ENCODE measurements at places on chromosomes 3 and 15. TPM values are rescaled to one million over a fixed set of nuclear protein-coding genes. Genes with fewer than 3 reads are reported as not detected.

The FSTL1 gene
- total RNA-seq = 1.7 TPM

DNA sequence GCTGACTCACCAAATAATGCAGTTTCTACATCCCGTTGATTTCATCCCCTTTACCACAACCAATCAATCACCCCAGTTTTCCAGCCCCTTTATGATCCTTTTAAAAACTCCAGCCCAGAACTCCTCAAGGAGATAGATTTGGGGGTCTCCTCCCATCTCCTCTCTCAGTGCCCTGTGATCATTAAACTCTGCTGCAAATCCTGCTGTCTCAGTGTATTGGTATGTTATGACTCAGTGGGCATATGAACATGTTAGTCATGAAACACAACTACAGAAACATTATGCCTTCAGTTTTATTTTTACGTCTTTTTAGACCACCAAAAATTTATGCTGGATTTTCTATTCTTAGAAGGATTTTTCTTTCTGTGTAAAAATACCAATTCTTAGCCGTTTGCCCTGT lies 213.7 kb downstream of the DIPK2A start:
- H3K27ac ChIP-seq = no peak overlapping the region
- no peaks in the 10 kb centered on the region for H3K27me3 ChIP-seq
- peaks cover 5% of the 10 kb centered on the region for H3K4me1 ChIP-seq

The DCLK3 gene
- total RNA-seq = 0.05 TPM

GRCh38 chr3:70539908-70540307 lies 227.5 kb upstream of the MDFIC2 start:
- H3K27ac ChIP-seq = no peak overlapping the region
- H3K36me3 ChIP-seq = no peaks in the 10 kb centered on the region
- no peak for DNase-seq
- H3K4me3 ChIP-seq = no peak overlapping the region
- H3K27me3 ChIP-seq = peaks cover 20% of the 10 kb centered on the region
- H3K4me1 ChIP-seq = peaks cover 5% of the 10 kb centered on the region

- no peak overlapping the region for H3K4me3 ChIP-seq
- H3K36me3 ChIP-seq = no peaks in the 10 kb centered on the region
- peak; percentile 19 for DNase-seq
- H3K4me1 ChIP-seq = no peaks in the 10 kb centered on the region
Measured at GRCh38 chr15:79185199-79185598, 94.6 kb upstream of the RASGRF1 start.

DNA sequence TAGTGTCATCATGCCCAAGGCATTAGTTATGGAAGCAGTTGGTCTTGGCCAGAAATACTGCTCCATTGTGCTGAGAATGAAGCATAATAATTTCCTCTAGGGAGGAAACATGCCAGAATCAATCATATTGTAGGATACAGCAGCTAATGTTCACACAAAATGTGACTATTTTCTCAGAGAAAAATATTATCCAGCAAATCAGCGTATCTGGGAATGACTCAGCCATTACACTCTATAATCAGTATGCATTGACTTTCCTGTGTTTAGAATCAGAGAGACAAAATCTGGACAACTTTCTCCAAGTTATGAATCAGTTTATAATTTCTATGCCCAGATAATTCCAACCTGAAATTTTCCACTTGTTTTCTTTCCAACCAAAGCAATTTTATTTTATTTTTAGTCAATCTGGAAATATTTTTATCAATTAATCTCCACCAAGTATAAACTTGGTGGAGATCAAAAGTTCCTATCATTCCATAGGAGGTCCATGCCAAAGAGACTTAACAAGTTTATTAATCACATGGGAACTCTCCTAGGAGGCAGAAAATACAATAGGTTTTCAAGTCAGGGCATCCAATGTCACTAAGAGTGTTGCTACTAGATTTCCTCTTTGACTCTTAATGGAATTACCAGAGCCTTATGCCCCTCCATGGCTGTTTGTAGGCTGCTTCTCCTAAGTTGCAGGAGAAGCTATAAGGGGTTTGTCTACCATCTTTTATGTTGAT lies 36.4 kb downstream of the SUCNR1 start:
- H3K27me3 ChIP-seq = peaks cover 5% of the 10 kb centered on the region
- H3K27ac ChIP-seq = no peak overlapping the region
- no peak for DNase-seq
- H3K4me1 ChIP-seq = no peaks in the 10 kb centered on the region
- no peaks in the 10 kb centered on the region for H3K36me3 ChIP-seq
- H3K4me3 ChIP-seq = no peak overlapping the region

- H3K36me3 ChIP-seq = no peaks in the 10 kb centered on the region
- H3K27me3 ChIP-seq = no peaks in the 10 kb centered on the region
- DNase-seq = no peak
- H3K27ac ChIP-seq = no peak overlapping the region
Measured at GRCh38 chr3:51719410-51720025, 12.7 kb downstream of the GRM2 start.

The GOLGA6A gene
- 0.53 TPM for total RNA-seq

GRCh38 chr3:182697345-182697919 lies 95.9 kb upstream of the ATP11B start:
- H3K36me3 ChIP-seq = no peaks in the 10 kb centered on the region
- no peak overlapping the region for H3K27ac ChIP-seq
- no peaks in the 10 kb centered on the region for H3K27me3 ChIP-seq
- no peak overlapping the region for H3K4me3 ChIP-seq
- no peak for DNase-seq

GRCh38 chr3:110810356-110810755 lies 261.3 kb upstream of the NECTIN3 start:
- DNase-seq = no peak
- peaks cover 38% of the 10 kb centered on the region for H3K27me3 ChIP-seq
- H3K36me3 ChIP-seq = no peaks in the 10 kb centered on the region
- H3K4me1 ChIP-seq = peaks cover 18% of the 10 kb centered on the region
- H3K27ac ChIP-seq = no peak overlapping the region
- H3K4me3 ChIP-seq = no peak overlapping the region

The PP2D1 gene
- total RNA-seq = not detected

DNA sequence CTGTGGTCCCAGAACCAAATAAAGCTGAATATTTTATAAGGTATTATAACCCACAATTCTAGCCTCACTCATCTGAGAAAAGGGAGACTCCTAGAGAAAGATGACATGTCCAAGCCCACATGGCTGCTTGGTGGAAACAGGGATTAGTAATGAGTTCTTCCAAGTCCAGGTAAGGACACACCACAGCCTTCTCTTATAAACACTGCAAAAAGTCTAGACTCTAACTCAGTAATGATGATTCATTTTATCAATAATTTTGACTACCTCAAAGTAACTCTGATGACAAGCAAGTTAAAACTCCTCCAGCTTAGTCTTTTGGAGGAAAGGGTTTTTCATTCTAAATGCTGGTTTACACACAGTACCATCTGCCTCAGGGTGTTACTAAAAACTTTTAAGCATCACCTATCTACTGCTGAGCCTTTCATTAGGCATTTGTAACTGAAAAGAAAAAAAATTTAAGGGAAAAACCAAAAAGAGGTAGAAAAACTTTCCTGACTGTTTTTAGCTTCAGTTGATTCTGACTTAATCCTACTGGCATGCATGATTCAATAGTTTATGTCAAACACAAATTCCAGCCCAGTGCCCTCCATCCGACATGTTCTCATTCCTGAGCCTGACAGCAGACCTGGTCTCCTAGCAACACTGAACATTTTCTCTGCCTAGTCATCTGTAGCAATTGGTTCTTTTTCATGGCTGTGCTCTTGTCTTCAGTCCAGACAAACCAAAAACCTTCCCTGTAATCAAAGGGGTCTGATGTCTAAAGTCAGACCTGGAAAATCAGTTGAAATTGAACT lies 43.9 kb downstream of the P3H2 start:
- no peak for DNase-seq
- no peaks in the 10 kb centered on the region for H3K4me1 ChIP-seq
- peaks cover 1% of the 10 kb centered on the region for H3K36me3 ChIP-seq
- H3K27ac ChIP-seq = no peak overlapping the region
- no peak overlapping the region for H3K4me3 ChIP-seq

- no peak overlapping the region for H3K27ac ChIP-seq
- no peak overlapping the region for H3K4me3 ChIP-seq
- no peaks in the 10 kb centered on the region for H3K4me1 ChIP-seq
- H3K27me3 ChIP-seq = no peaks in the 10 kb centered on the region
- H3K36me3 ChIP-seq = no peaks in the 10 kb centered on the region
- no peak for DNase-seq
Measured at GRCh38 chr3:77935418-77935817, 895.5 kb downstream of the ROBO2 start.

DNA sequence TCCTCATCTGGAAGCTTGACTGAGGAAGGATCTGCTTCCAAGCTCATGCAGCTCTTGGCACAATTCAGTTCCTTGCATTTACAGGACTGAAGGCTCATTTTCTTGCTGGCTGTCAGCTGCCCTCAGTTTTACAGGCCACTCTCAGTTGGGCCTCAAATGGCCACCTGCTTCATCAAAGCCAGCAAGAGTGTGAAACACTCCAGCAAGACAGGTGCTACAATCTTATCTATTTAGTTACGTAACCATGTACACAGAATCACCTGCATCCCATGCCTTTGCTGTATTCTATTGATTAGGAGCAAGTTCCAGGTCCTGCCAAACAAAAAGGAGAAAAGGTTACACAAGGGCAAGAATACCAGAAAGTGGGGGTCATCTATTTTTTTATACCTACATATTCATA lies 40.8 kb downstream of the RHCG start:
- H3K4me3 ChIP-seq = no peak overlapping the region
- no peak overlapping the region for H3K27ac ChIP-seq
- H3K36me3 ChIP-seq = no peaks in the 10 kb centered on the region
- no peaks in the 10 kb centered on the region for H3K4me1 ChIP-seq
- peaks cover 34% of the 10 kb centered on the region for H3K27me3 ChIP-seq

The ABCC5 gene
- total RNA-seq = 22.4 TPM

The KCNH8 gene
- total RNA-seq = not detected

GRCh38 chr15:96889734-96890480 lies 559.4 kb downstream of the NR2F2 start:
- peak overlapping the region; percentile 53 for H3K27ac ChIP-seq
- H3K4me3 ChIP-seq = peak overlapping the region; percentile 81
- no peaks in the 10 kb centered on the region for H3K36me3 ChIP-seq
- no peaks in the 10 kb centered on the region for H3K27me3 ChIP-seq

DNA sequence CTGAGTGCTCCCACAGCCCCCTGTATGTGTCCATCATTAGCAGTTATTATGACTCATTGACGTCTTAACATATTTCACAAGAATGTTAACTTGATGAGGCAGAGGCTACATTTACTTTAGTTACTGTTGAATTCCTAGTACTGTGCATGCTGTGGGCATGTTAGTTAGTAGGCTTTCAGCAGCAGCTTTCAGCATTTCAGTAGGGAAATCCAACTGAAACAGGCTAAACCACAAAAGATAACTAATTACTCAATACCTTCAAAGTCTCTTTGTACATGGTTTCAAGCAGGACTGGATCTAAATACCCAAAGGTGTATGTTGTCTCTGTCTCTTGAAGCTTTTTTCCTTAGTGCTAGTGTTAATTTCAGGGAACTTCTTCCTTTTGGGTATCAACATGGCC lies 229.9 kb upstream of the SUCLG2 start:
- no peaks in the 10 kb centered on the region for H3K4me1 ChIP-seq
- H3K27ac ChIP-seq = no peak overlapping the region
- no peaks in the 10 kb centered on the region for H3K27me3 ChIP-seq
- DNase-seq = no peak

The BNC1 gene
- total RNA-seq = not detected

The FAM227B gene
- total RNA-seq = 4.1 TPM

The CLDN18 gene
- total RNA-seq = not detected

- H3K36me3 ChIP-seq = no peaks in the 10 kb centered on the region
- no peak overlapping the region for H3K4me3 ChIP-seq
- no peak overlapping the region for H3K27ac ChIP-seq
- DNase-seq = no peak
- no peaks in the 10 kb centered on the region for H3K27me3 ChIP-seq
Measured at GRCh38 chr15:48472756-48473155, 141.5 kb downstream of the DUT start.

The FBXW12 gene
- total RNA-seq = not detected

The NRG4 gene
- total RNA-seq = not detected

GRCh38 chr15:82642656-82643055 lies 4.5 kb downstream of the CPEB1 start:
- peaks cover 41% of the 10 kb centered on the region for H3K27me3 ChIP-seq
- H3K4me3 ChIP-seq = no peak overlapping the region
- H3K36me3 ChIP-seq = no peaks in the 10 kb centered on the region
- no peak for DNase-seq
- no peak overlapping the region for H3K27ac ChIP-seq
- peaks cover 5% of the 10 kb centered on the region for H3K4me1 ChIP-seq

DNA sequence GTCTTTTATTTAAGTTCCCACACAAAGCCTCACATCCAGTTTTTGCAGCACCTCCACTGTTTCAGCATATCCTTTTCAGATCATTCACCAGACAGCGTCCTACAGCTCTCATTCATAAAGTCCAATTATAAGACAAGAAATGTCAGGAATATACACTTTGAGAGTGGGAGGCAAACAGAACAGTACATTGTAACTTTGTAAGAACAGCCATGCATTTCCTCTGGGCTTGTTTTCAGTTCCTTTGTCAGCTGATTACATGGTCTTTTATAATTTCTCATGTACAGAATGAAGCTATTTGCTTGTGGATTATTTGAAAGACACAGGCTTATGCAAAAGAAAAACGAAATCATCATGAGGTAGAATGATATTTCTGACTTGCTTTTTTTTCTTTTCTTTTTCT lies 85.7 kb downstream of the SOX2 start:
- H3K4me3 ChIP-seq = no peak overlapping the region
- DNase-seq = no peak
- H3K27me3 ChIP-seq = no peaks in the 10 kb centered on the region
- no peaks in the 10 kb centered on the region for H3K4me1 ChIP-seq
- H3K36me3 ChIP-seq = no peaks in the 10 kb centered on the region
- H3K27ac ChIP-seq = no peak overlapping the region

The RGMA gene
- 0.53 TPM for total RNA-seq

The CCR9 gene
- total RNA-seq = 0.14 TPM

GRCh38 chr15:69996321-69997160 lies 101.2 kb downstream of the TLE3 start:
- no peak overlapping the region for H3K27ac ChIP-seq
- no peaks in the 10 kb centered on the region for H3K4me1 ChIP-seq
- H3K27me3 ChIP-seq = no peaks in the 10 kb centered on the region
- no peaks in the 10 kb centered on the region for H3K36me3 ChIP-seq
- no peak overlapping the region for H3K4me3 ChIP-seq

DNA sequence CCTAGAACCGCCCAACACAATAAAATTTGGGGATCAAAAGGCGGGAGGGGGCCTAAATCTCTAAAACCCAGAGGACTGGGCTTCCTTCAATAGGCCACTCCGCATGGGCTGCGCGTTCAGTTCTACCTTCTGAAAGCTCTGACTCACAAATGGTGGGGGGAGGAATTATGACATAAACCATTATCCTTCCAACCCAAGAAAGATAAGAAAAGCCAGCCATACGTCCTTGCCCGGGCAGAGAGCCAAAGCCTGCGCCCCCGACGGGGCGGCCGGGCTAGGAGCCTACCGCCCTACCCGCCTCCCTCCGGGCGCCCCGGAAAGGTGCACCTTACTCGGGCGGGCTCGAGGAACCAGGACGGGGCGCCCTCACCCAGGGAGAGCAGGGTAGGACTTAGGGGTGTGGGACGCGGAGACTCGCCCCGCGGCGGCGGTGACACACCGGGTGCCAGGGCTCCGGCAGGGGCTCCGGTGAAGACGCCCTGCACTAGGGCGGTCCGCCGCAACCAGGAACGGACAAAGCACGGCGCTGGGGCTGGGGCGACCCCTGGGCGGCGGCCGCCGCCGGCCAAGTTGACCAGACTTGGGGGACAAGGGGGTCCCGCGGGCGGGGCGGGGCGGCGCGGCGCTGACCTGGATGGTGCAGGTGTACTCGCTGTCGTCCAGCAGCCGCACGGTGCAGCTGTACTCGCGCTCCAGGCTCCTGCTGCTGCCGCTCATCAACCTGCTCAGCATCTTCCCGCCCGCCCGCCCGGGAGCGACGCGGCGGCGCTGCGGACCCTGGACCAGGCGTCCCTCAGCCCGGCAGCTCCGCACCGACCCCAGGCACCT lies 534 bp downstream of the FRMD5 start:
- H3K36me3 ChIP-seq = no peaks in the 10 kb centered on the region
- peaks cover 66% of the 10 kb centered on the region for H3K27me3 ChIP-seq
- peaks cover 20% of the 10 kb centered on the region for H3K4me1 ChIP-seq
- peak overlapping the region; percentile 85 for H3K4me3 ChIP-seq
- no peak overlapping the region for H3K27ac ChIP-seq

The RASL12 gene
- total RNA-seq = not detected

Data from activated T-cell treated with anti-CD3 and anti-CD28 coated beads, Interleukin-2, amount 50 U/mL, for 72 hours (primary cell).